Calu3 (cell line): ENCODE measurements at places on chromosomes 11 and 22. TPM values are rescaled to one million over a fixed set of nuclear protein-coding genes. Genes with fewer than 3 reads are reported as not detected.

- peaks cover 18% of the 10 kb centered on the region for H3K36me3 ChIP-seq
- no peak overlapping the region for H3K4me3 ChIP-seq
- DNase-seq = no peak
- no peaks in the 10 kb centered on the region for H3K4me1 ChIP-seq
- no peak overlapping the region for H3K27ac ChIP-seq
- H3K27me3 ChIP-seq = no peaks in the 10 kb centered on the region
Observed at GRCh38 chr22:31604137-31604705, 57.8 kb downstream of the PISD start.

DNA sequence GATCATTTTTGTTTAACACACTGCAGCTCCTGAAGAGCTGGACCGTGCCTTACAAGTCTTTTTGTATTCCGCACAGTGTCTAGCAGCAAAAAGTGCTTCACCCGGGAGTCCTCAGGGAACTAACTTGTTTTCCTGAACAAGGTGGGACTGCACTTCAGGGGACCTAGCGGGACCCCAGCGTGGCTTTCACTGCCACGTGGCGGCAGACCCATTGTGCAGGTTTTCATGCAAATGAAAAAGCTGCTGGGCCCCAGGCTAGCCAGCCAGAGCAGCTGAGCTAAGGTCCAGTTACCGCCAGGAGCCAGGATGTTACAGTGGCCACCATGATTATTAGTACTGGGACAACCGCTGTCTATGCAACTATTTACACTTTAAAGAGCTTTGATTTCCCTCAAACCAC lies 90.6 kb downstream of the FAR1 start:
- no peak overlapping the region for H3K27ac ChIP-seq
- H3K36me3 ChIP-seq = no peaks in the 10 kb centered on the region
- H3K27me3 ChIP-seq = peaks cover 5% of the 10 kb centered on the region
- H3K4me3 ChIP-seq = no peak overlapping the region
- no peak for DNase-seq

DNA sequence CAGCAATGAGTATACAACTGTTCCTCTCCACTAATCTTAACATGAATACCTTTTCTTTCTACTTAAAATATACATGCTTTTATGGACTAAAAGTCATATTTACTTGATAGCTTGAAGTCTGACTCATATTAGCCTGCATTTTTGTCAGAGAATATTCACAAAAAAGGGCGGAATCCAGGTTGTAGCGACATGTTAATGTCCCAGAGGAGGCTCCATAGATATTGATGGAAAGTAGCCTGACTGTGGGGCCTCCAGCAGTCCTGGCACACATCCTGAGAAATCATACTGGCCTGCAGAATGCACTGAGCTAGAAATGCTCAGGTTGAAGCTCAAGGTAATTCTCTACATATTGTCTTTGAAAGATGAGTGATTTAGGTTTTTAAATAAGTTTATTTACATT lies 1051.1 kb downstream of the NTM start:
- H3K4me1 ChIP-seq = no peaks in the 10 kb centered on the region
- no peak for DNase-seq
- H3K27ac ChIP-seq = no peak overlapping the region
- H3K27me3 ChIP-seq = no peaks in the 10 kb centered on the region
- H3K4me3 ChIP-seq = no peak overlapping the region

GRCh38 chr11:14253840-14254239 lies 105.1 kb downstream of the RRAS2 start:
- H3K27ac ChIP-seq = no peak overlapping the region
- H3K27me3 ChIP-seq = no peaks in the 10 kb centered on the region
- no peak overlapping the region for H3K4me3 ChIP-seq
- no peaks in the 10 kb centered on the region for H3K36me3 ChIP-seq

- no peaks in the 10 kb centered on the region for H3K36me3 ChIP-seq
- H3K4me3 ChIP-seq = no peak overlapping the region
- peaks cover 10% of the 10 kb centered on the region for H3K4me1 ChIP-seq
- no peaks in the 10 kb centered on the region for H3K27me3 ChIP-seq
- no peak overlapping the region for H3K27ac ChIP-seq
Observed at GRCh38 chr11:88167853-88168252, 7.4 kb downstream of the RAB38 start.

- H3K4me3 ChIP-seq = no peak overlapping the region
- no peak for DNase-seq
Observed at GRCh38 chr11:64121663-64122410, 44.1 kb downstream of the MACROD1 start.

DNA sequence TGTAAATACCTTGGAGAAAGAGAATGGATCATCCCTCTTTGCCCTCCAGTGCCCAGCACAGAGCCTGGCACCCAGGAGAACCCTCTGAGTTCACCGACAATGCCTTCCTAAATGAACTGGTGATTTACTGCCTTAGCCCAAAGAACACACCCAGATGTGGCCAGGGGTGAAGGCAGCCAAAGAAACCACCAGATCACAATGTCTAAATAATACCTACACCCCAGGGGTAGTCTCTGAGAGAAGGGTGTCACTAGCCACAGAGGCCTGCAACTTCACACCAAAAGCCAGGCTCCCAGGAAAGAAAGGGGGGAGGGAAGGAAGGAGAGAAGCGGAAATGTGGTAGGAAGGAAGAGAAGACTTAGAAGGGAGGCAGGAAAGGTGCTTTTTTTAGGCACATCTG lies 65.7 kb downstream of the RPL27A start:
- H3K4me1 ChIP-seq = no peaks in the 10 kb centered on the region
- H3K4me3 ChIP-seq = no peak overlapping the region
- no peaks in the 10 kb centered on the region for H3K27me3 ChIP-seq
- DNase-seq = no peak

- H3K4me1 ChIP-seq = no peaks in the 10 kb centered on the region
- H3K36me3 ChIP-seq = no peaks in the 10 kb centered on the region
Observed at GRCh38 chr11:121625777-121626506, 173.2 kb upstream of the SORL1-AS1 start.

DNA sequence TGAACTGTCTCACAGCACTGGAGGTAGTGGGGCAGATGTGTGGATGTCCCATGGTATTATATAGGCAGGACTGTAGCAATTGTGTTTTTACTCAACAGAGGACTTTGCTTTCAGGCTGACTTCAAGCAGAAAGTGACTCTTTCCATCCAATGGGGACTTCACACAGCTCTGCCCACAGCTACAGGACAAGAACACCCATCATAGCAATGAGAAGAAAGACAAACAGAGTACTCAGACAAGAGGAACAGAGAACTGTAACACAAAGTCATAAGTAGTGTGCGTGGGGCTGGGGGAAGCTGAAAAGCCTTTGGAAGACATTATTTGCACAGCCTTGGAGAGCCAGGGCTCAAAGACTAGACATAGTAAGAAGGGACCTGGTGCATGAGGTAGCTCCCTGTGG lies 70.3 kb downstream of the CCDC81 start:
- no peak overlapping the region for H3K27ac ChIP-seq
- H3K36me3 ChIP-seq = no peaks in the 10 kb centered on the region
- H3K4me1 ChIP-seq = peaks cover 9% of the 10 kb centered on the region

GRCh38 chr11:10990160-10990559 lies 132.3 kb upstream of the ZBED5 start:
- no peaks in the 10 kb centered on the region for H3K36me3 ChIP-seq
- peaks cover 15% of the 10 kb centered on the region for H3K4me1 ChIP-seq
- no peak for DNase-seq
- no peak overlapping the region for H3K4me3 ChIP-seq
- H3K27me3 ChIP-seq = no peaks in the 10 kb centered on the region

- DNase-seq = peak; percentile 69
- peaks cover 5% of the 10 kb centered on the region for H3K36me3 ChIP-seq
- H3K4me1 ChIP-seq = peaks cover 26% of the 10 kb centered on the region
Observed at GRCh38 chr22:42680648-42681047, 31.5 kb upstream of the CYB5R3 start.

GRCh38 chr11:31687861-31688260 lies 123.3 kb downstream of the PAX6 start:
- H3K4me3 ChIP-seq = no peak overlapping the region
- no peak for DNase-seq
- no peaks in the 10 kb centered on the region for H3K27me3 ChIP-seq
- H3K27ac ChIP-seq = no peak overlapping the region
- H3K4me1 ChIP-seq = peaks cover 10% of the 10 kb centered on the region
- H3K36me3 ChIP-seq = peaks cover 5% of the 10 kb centered on the region

- H3K27ac ChIP-seq = peak overlapping the region; percentile 97
- H3K4me3 ChIP-seq = peak overlapping the region; percentile 70
- H3K27me3 ChIP-seq = no peaks in the 10 kb centered on the region
- H3K4me1 ChIP-seq = peaks cover 64% of the 10 kb centered on the region
Observed at GRCh38 chr22:24304062-24304675, 33.5 kb downstream of the SPECC1L start.

DNA sequence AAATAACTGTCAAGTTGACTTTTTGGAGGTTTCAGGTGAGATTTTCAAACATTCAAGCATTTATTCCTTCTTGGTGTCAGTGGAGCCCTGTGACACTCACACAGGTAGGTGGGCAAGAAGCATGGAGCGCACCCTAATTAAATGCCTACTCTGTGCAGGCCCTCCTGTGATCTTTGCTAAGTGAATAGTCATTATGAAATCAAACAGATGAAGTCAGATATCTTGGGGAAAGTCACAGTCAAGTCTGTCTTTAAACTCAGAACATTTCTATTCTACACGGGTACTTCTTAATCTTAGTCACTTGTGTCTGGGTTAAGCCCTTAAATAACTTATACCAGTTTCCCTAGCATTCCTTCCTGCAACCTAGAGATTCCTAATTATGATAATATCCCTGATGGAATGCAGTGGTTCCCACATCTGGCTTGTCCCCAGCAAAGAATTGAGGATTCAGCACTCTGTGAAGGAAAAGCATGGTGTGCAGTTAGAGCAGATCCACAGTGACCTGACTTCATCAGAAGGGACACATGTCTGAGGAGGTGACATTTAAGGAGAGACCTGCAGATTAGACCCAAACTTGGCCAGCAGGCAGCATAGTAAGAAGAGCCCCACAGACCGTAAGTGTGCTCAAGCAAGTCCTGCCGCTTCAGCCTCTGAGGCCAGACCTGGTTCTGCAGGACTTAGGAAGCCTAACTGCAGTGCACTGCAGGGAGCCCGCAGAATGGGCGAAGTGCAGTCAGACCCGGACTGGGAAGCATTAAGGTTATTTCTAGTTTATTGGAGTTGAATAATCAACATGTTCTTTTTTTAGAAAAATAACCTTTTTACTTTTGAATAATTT lies 85.3 kb upstream of the GAL start:
- no peak overlapping the region for H3K4me3 ChIP-seq
- H3K27ac ChIP-seq = no peak overlapping the region
- DNase-seq = no peak
- H3K27me3 ChIP-seq = no peaks in the 10 kb centered on the region
- H3K36me3 ChIP-seq = peaks cover 61% of the 10 kb centered on the region
- H3K4me1 ChIP-seq = no peaks in the 10 kb centered on the region

GRCh38 chr22:21457023-21457787 lies 10.0 kb upstream of the TMEM191C start:
- peaks cover 12% of the 10 kb centered on the region for H3K4me1 ChIP-seq
- H3K27me3 ChIP-seq = no peaks in the 10 kb centered on the region
- peaks cover 8% of the 10 kb centered on the region for H3K36me3 ChIP-seq

DNA sequence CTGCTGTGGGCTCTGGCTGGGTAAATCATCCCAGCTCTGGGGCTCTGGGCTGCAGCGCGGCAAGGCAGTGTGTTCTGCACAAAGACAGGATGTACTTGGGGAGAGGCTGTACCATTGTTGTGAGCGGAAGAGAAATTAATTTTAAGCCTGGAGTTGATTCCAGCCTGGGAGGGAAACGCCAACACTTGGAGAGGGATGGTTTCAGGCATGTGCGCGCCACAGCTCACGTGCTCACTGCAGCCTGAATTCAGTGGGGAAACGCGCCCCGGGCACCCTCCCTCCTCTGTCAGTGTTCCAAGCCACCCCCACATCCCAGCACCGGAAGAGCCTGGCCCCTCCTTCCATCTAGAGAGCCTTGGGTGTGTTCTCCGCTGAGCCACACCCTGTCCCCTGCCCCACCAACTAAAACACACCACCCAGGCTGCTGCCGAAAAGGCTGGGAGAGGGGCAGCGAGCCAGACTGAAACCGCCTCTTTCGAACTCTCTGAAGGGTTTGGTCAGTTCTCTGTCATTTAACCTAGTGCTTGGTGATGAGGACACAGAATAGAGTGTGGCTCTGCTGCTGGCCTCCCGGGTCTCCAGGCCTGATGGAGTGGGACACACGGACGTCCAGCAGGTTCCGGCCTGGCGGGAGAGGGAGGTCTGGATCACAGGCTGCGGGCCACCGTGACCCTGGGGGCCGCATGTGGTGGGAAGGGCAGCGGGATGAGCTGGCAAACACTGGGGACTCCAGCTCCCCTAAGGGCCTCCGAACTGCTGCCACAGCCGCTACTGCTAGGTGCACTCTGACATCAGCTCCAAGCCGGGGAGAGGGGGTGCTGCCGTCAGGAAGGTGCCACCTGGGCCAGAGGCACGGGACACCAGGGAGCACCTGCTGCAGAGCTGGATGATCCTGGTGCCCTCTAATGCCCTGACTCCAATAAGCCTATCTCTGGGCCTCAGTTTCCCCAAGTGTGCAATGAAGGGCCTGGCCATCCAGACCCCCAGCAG lies 230.8 kb downstream of the CTTN start:
- no peaks in the 10 kb centered on the region for H3K27me3 ChIP-seq
- H3K4me3 ChIP-seq = peak overlapping the region; percentile 39
- no peak overlapping the region for H3K27ac ChIP-seq
- H3K36me3 ChIP-seq = peaks cover 9% of the 10 kb centered on the region
- peaks cover 17% of the 10 kb centered on the region for H3K4me1 ChIP-seq

DNA sequence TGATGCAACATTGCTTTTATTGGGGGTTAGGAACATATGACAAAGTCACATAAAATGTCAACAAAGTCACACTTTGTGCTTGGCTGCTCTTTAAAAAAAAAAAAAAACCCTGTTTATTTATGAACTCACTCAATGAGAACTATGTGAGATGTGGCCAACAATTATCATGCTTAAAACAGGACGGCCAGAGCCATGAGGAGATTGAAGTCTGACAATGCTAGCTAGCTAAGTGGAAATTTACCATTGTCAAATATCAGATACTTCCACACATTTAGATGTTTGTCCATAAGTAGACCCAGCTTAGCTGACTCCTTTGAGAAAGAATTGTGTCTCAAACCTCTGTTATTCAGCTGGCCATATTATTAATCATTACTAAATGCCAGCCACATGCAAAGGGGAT lies 26.9 kb downstream of the BLID start:
- H3K4me1 ChIP-seq = no peaks in the 10 kb centered on the region
- peaks cover 62% of the 10 kb centered on the region for H3K27me3 ChIP-seq
- no peak overlapping the region for H3K4me3 ChIP-seq
- H3K27ac ChIP-seq = no peak overlapping the region
- DNase-seq = no peak

SYCE3 gene
- not detected in 2 replicates for total RNA-seq

VWA5A gene
- 1.9 and 3.3 TPM in 2 replicates for total RNA-seq

KRTAP5-9 gene
- total RNA-seq = 0.56 TPM in 1 of 2 replicates, not detected in the other

PHLDA2 gene
- 111 and 142 TPM in 2 replicates for total RNA-seq

ACR gene
- total RNA-seq = not detected in 2 replicates

SMC1B gene
- not detected in 2 replicates for total RNA-seq

OR10D3 gene
- total RNA-seq = not detected in 2 replicates

GVQW3 gene
- total RNA-seq = 6.7 and 7.2 TPM in 2 replicates
